ENCODE measurements at places on chromosomes 3 and 15. TPM values are rescaled to one million over a fixed set of nuclear protein-coding genes. Genes with fewer than 3 reads are reported as not detected.

Gene DRD3
- not detected for polyA plus RNA-seq

Gene HDDC3
- polyA plus RNA-seq = 12.5 TPM

Gene CCR8
- not detected for polyA plus RNA-seq

Gene CSPG5
- 1.1 TPM for polyA plus RNA-seq

Gene MOBP
- polyA plus RNA-seq = 0.08 TPM

Gene GP5
- polyA plus RNA-seq = 0.85 TPM

Gene MUSTN1
- 0.45 TPM for polyA plus RNA-seq

Gene LMAN1L
- polyA plus RNA-seq = not detected

Gene FANCI
- 38.3 TPM for polyA plus RNA-seq

Gene SLC22A13
- 2.4 TPM for polyA plus RNA-seq

Gene B4GALT4
- polyA plus RNA-seq = 35.7 TPM

Gene MBNL1
- 54.4 TPM for polyA plus RNA-seq

Gene ARL14
- polyA plus RNA-seq = 0.40 TPM

Gene GNAT1
- polyA plus RNA-seq = not detected

Gene SLC7A14
- polyA plus RNA-seq = 2.3 TPM

Gene SNUPN
- polyA plus RNA-seq = 27.5 TPM

- no peak for DNase-seq
Measured at GRCh38 chr3:42529468-42529867, 27.0 kb downstream of the VIPR1 start.

GRCh38 chr3:190265796-190266195, 56.5 kb downstream of the CLDN1 start:
- DNase-seq = no peak

- no peak for DNase-seq
Measured at GRCh38 chr3:10396083-10396482, 75.2 kb upstream of the SEC13 start.

GRCh38 chr3:70409018-70409417, 96.6 kb upstream of the MDFIC2 start:
- DNase-seq = no peak

DNA sequence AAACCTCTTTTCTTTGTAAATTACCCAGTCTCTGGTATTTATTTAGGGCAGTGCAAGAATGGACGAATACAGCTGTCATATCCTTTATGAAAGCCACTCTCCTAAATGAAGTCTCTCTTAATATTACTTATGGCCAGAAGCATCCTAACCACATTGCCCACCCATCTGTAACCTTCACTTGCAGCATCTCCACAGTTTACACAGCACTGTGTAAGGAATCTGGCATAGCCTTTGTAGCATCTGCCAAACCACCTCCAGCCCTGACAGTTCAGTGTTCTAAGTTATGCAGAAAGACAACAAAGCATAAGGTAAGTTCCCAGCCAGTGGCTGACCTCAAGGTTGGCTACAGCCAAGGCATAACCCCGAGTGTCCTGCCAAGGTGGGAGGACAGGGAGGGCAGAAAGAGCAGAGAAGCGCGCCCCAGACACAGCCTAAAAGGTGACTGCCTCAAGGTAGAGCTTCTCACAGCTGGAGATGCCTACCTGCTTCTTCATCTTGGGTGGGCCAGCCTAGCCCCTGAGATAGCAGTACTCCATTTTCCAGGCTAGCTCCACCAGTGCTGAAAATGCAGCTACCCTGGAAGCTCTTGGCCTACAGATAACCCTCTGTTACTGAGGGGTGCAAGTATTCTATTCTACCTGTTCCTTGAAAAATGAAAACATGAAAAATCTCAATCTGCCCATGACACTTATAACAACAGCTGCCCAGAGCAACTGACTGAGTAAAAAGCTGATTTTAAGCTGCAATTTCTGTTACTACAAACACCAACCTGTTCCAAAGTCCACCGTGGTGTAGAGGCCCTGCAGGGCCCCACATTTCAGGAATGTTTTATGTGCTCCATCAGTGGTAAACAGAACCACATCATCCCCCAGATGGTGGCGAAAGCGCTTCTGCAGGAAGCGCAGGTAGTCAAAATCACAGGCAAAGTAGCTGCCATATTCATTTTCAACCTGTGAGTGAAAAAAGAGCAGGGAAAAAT, 39.3 kb downstream of the GLB1 start:
- no peak for DNase-seq

DNA sequence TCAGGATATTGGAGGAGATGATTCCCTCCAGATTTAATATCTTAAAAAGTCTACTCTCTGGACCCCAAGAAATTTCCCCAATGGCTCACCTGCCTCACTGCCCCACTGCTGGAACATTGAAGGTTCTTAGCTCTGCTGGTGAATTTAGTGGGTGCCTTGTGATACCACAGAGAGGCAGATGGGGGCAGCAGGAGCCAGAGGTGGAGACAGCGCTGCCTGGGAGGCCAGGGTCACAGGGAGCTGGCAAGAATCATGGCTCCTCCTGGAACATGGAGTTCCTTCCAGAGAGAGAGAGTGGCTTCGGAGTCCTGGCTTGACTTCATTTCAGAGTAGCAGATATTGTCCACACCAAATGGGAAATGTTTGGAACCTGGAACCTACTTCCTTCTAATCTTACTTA, 263.5 kb upstream of the CFAP20DC start:
- no peak for DNase-seq

DNA sequence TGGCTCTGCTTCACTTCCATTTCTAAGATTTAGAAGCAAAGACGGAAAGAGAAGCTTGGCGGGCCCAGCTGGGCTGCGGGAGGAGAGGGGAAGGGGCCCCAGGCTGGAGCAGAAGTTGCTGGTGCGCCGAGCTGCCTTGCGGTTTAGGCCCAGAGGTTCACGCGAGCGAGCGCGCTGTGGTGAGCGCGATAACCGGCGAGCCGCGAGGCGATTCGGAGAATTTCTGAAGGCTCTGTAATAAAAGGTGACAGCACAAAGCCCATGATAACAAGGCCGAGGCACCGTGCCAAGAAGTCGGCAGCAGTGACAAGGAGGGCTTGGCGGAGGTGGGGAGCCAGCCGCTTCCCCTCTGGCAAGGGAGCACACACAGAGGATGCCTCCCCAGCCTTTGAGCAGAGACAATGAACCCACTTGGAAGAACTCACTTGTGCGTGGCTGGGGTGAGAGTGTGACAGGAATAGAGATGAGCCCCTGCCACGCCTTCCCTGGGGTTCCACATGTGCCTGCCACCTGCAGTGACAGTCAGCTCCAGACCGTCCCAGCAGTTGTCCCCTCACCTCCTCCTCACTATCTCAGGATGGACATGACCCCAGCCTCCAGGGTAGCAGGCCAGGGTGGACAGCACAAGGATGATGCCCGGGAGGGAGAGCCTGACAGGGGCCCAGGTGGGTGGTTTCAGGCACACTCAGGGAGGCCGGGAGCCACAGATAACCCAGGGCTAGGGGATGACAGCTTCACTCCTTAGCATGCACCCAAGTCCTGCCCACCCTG, 315.2 kb downstream of the UACA start:
- no peak for DNase-seq

- no peak for DNase-seq
Measured at GRCh38 chr15:33083232-33084081, 111.1 kb downstream of the FMN1 start.

DNA sequence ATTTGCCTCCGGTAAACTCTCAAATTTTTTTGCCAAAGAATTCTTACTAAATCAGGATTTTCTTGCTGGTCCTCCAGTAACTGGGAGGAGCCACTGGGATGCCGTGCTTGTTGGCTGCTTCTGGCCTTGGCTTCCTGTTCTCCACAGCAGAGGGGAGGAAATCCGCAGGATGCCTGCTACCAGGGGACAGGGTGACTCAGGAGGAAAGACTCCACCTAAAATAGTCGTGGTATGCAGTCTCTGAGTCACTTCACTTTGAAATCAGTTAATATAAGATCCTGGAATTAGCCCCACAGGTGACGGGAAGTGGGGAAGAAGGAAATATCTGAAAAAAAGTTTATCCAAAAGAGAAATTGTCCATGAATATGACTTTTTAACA, 6.5 kb upstream of the TM4SF18 start:
- DNase-seq = no peak

GRCh38 chr15:43238671-43239131, 17.9 kb upstream of the EPB42 start:
- no peak for DNase-seq

- no peak for DNase-seq
Measured at GRCh38 chr3:55519019-55519418, 31.9 kb upstream of the WNT5A start.

DNA sequence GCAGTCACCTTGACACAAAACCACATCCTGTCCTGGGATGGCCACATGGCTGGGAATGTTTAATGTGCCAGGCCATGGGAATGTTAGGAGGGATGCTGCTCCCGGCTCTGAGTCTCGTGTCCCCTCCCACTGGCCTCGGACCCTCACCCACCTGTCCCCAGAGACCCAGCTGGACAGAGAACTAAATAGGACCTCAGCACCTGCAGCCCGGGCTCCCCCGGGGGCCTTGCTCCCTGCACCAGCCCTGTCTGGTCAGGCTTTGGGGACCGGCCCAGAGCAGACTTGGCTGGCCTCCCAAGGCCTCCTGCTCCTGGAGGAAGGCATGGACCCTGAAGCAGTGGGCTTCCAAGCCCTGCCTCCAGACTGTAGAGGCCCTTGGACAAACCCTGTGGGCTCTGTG, 100.0 kb upstream of the IQSEC1 start:
- no peak for DNase-seq

DNA sequence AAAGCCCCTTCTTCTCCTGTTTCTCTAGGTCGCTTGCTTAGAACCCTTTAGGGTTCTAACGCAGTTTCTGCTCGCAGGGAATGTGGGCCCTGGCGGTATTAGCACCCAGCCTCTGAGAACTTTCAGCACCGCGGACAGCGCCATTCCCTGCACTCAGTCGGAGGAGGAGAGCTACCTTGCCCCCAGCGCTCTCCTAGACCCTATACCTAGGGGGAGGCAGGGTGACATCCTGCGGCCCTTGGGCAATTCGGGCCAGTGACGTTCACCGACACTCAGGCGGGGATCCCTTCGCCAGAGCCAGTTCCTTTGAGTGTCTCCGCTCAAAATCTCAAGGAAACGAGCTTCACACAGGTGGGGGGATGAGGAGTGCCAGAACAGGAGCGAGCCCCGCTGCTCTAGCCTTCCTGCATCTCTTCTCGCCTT, 1.3 kb downstream of the SLC7A14 start:
- DNase-seq = peak; percentile 78

- no peak for DNase-seq
Measured at GRCh38 chr15:51874751-51875644, 45.5 kb downstream of the TMOD3 start.

- peak; percentile 54 for DNase-seq
Measured at GRCh38 chr15:80780416-80781221, 1.4 kb downstream of the CEMIP start.

DNA sequence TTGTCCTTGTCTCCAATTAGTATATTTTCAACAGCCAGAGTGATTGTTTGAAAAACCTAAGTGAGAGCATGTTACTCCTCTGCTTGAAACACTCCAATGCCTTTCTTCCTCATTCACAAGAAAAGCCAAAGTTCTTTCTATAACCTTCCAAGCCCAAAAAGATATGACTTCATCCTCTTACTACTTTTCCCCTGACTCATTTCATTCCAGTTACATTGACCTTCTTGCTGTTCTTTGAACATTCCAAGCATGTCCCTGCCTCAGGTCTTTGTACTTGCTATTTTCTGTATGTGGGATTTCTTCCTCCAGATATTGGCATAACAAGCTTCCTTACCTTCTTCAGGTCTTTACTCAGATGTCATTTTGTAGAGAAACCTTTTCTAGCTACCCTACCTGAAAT, 28.3 kb downstream of the EHHADH start:
- no peak for DNase-seq

DNA sequence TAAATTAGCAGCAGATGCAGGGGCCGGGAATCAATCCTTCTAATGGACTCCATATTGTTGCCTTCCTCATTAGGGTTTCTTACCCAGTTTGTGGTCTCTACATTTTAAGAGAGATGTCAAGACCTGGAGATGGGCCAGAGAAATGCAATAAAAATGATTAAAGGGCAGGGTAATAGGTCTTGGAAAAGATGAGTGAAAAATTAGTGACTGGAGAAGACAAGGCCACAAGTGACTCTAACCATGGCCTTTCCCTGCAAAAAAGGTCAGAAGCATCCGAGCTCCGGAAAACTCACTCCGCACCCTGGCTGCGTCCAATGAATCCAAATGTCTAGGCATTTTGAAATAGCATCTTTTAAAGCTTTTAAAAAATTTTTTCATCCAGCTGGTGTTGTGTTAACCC, 152.8 kb downstream of the ARRDC4 start:
- DNase-seq = peak; percentile 78

DNA sequence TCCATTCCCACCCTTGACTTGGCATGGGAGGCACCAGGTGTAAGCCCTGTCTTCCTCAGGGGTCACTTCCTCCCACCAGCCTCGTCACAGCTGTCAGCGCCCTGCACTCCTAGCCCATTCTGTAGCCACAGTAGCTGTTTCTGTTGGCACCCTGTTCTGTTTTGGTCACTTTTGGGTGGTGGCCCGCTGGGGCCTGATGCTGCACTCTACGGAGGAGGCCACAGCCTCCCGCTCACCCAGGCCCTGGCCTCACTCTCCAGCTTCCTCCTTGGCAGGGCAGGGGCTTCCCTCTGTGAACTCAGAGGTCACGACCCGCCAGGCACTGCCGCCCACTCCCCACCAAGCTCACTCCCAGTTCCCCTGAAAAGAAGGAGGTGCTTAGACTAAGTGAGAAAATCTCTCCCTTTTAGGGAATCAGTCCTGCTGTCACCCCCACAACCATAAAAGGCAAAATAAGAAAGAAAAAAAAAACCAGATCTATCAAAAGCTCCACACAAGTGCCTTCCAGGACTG, 68.4 kb downstream of the MGLL start:
- no peak for DNase-seq

GRCh38 chr15:85037641-85038040, 56.0 kb downstream of the PDE8A start:
- DNase-seq = no peak

GRCh38 chr3:180827171-180827570, 85.3 kb upstream of the FXR1 start:
- no peak for DNase-seq

- DNase-seq = no peak
Measured at GRCh38 chr15:47887241-47887800, 170.0 kb downstream of the SEMA6D start.

GRCh38 chr15:38642689-38643270, 78.2 kb upstream of the RASGRP1 start:
- DNase-seq = no peak

DNA sequence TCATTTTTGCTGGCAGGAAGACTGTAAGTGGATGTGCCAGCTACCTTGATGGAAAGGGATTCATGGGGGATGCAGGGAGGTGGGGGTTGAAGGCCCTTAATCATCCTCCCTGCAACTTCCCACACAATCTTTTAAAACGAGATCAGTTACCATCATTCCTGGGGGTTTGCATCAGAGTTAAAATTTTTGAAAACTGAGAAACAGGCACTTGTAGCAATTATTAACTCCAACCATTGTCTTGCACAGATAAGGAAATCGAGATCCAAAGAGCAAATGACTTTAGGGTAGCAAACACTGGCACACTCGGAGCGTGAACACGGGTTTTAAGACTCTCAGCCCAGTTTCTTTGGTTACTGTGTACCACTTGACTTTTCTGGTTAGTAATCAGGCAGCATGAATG, 41.9 kb downstream of the GPD1L start:
- no peak for DNase-seq

DNA sequence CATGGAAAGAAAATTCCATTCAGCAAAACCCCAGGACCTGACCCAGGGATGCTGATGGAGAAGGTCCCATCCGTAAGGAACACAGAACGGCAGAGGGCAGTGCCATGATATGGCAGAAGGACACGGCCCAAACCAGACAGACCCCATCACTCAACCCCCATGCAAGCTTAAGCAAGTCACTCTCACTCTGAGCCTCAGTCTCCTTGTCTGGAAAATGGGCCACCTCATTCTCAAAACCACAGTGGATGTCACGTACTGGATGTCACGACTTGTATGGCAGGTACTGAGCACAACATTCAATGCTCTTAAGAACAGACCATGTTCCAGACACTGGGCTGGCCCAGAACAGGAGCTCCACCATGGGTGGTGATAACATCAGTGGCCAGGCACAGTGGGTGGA, 90.4 kb downstream of the NUP210 start:
- no peak for DNase-seq

All from right renal cortex interstitium (tissue), 3 donors.